Activated T-cell treated with anti-CD3 and anti-CD28 coated beads for 24 hours (primary cell): ENCODE measurements at places on chromosomes 11 and 22.

GRCh38 chr22:41976070-41976901 is 7.0 kb downstream of the SEPTIN3 start:
- DNase-seq = peak; percentile 24

- DNase-seq = no peak
These were observed 10.7 kb downstream of the TTLL1 start for GRCh38 chr22:43078522-43078921.

DNA sequence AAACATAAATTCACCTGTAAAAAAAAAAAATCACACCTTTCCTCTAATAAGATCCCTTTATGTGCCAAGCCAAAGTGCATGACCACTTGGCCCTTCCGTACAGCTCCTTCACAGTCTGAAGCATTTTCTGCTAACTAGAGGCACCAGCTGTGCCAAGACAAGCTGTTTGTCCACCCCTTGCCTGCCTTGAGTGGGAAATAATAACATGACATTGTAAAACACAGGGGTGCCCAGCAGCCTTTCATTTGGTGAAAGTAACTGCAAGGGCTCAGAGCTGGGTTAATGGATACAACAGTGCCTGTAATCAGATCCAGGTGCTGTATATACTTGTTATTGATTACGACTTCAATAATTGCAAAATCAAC is 59.2 kb downstream of the DDIAS start:
- no peak for DNase-seq

- no peak for DNase-seq
These were observed 197.8 kb downstream of the ETS1 start for GRCh38 chr11:128389461-128389976.

- DNase-seq = no peak
These were observed 148.9 kb downstream of the TBC1D22A start for GRCh38 chr22:46911346-46911745.

DNA sequence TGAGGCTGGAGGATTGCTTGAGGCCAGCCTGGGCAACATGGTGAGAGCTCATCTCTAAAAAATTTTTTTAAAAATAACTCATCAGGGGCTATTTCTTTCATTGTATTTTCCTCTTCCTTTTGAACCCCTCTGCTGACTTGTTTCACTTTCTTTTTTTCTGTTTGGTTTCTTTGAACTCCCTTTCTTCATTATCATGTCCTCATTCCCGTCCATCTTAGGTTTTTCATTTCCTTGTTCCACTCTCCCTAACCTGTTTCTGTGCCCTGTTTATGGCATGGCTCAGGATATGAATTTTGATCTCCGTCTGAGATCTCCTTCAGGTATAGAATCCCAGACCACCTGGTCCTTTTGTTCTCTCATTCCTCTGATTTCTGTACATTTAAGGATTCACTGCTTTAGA is 12.5 kb downstream of the MARK2 start:
- DNase-seq = no peak

- no peak for DNase-seq
These were observed 81.6 kb upstream of the SEPTIN5 start for GRCh38 chr22:19632668-19633148.

- DNase-seq = no peak
These were observed 15.1 kb upstream of the CAPRIN1 start for GRCh38 chr11:34036456-34036855.
